ENCODE measurements at places on chromosomes 4 and X.

DNA sequence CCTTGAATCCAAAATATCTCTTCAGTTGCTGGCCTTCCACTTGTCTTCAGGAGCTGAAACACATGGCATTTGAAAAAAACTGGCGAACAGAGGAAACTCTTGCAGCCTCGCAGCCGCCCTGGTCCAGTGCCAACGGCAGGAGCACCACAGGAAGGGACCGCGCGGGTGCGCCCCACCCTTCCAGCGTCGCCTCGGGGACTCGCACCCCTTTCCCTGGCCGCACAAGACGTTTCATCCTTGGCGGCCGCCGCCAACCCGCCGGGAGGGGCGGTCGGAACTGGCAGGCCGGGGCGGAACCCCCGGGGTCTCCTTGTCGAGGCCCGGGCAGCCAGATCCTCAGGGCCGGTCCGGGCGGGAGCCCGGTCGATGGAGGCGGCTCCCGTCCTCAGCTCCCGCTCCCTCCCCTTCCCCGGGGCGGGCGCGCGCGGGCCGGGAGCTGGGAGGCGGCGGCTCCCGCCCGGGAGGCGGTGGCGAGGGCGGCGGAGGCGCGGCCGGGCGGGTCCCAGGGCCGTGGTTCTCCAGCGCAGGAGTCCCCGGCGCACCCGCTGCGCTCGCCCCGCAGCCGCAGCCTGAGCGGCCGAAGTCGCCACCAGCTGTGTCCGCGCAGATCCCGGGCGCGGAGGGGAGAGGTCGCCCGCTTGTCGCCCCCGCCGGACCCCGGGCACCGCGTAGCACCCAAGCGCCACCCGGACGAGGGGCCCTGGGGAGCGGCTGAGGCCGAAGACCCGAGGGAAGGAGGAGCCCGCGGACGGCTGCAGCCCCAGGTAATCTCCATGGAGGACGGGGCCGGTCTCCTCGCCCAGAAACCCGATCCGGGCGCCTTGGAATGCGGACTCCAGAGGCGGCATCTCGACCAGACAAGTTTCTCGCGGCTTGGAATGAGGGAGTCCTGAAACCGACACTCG, 886 bp upstream of the NDST3 start:
- no peak for DNase-seq

- no peak for DNase-seq
Observed at GRCh38 chrX:5163663-5164062, 1065.0 kb downstream of the NLGN4X start.

DNA sequence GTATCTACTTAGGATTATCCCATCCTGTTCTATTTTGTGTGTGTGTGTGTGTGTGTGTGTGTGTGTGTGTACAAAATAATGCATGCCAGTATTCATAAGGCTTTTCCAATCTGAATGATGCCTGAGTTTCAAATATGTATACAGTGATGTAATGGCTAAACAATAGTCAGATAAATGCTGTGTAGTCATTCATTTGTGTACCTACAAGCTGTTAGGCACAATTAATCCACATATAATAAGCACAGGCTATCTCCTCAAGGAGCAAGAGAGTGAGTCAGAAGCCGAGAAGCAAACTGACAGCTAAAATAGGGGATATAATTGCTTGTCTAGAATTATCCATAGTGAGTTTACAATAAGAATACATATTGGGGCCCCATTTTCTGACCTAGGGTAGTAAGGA, 15.7 kb downstream of the DMD start:
- DNase-seq = no peak

DNA sequence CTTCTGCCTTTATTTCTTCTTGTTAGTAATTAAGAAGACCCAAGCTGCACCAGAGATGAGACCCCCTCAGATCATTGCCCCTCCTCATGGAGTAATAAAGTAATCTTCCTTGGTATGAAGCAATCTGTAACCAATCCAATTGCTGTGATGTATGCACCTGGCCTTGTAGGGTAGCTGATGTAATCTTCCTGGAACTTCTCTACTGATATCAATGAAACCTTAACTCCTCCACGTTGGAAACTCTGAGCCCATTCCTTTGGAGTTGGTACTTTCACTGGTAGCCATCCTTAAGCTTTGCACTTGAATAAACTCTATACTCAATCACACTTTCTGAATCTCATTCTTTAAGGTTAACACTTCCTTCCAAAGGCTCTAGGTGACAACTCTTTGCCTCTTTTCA, 31.6 kb upstream of the NSG1 start:
- DNase-seq = no peak

- DNase-seq = no peak
Observed at GRCh38 chr4:48898733-48899431, 7.7 kb downstream of the OCIAD2 start.

DNA sequence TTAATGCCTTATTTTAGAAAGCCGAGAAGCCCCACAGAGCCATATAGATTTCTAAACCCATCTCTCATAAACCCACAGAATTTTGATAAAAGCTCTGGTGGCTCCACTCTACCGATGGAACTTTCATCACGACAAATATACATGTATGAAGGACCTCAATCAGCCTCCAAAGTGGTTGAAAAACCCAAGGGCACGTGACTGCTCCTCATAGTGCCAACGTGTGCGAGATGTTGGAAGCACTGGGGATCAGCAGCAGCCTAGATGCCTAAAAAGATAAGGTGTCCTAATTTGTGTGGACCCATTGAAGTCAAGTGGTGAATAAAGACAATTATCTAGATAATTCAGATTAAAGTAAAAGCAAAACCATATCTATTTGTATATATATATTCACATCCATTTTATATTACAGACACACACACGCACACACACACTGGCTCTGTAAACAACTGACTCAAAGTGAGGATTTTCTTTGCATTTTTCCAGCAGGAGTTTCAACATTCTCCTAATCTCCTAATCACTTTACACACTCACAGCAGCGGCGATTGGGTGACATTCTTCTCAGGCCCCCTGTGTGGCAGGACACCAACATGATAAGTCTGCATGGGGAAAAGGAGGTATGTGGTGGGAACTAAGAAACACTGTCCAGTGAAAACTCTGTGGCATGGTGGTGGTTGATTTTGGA, 2.8 kb upstream of the PITX2 start:
- no peak for DNase-seq

DNA sequence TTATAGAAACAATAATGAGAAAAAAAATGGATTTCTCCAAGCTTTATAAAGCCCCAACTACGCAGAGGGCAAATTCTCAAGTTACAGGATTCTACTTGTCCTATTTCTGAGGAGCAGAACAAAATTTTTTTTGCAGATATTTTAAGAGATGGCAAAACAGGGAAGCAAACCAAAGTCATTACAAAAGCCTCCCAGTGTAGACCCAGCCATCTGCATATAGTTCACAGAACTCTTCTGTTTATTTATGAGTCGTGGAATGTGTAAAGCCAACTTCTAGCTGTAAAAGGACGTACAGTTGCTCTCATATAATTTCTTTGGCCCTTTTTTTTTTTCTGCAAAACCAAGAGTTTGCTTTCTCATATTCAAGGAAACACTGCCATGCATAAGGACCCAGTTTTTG, 120.4 kb downstream of the PCDH7 start:
- DNase-seq = no peak

- no peak for DNase-seq
Observed at GRCh38 chr4:55733932-55734331, 85.7 kb upstream of the EXOC1L start.

DNA sequence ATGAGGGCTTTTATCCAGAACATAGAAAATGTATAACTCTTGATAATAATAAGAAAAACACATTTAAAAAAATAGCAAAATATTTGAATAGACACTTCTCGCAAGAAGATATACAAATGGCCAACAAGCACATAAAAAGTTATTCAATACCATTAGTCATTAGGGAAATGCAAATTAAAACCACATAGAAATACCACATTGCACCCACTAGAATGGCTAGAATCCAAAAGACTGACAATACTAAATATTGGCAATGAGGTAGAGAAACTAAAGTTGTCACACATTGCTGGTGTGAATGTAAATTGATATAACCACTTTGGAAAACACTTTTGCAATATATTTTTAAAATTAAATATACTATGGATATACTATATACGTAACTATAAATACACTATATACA, 754.3 kb upstream of the MAGEB2 start:
- DNase-seq = no peak

GRCh38 chrX:10633722-10634121, 13.3 kb upstream of the MID1 start:
- no peak for DNase-seq

DNA sequence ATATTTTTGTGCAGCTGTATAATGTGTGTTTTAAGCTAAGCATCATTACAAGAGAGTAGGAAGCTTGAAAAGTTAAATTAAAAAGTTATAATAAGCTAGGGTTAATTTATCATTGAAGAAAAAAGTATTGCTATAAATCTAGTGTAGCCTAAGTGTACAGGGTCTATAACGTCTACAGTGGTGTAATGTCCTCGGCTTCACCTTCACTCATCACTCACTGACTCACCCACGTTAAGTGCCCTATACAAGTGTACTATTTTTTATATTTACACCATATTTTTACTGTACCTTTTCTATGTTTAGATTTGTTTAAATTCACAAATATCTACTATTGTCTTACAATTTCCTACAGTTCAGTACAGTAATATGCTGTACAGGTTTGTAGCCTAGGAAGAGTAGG, 23.5 kb downstream of the ARAP2 start:
- no peak for DNase-seq

DNA sequence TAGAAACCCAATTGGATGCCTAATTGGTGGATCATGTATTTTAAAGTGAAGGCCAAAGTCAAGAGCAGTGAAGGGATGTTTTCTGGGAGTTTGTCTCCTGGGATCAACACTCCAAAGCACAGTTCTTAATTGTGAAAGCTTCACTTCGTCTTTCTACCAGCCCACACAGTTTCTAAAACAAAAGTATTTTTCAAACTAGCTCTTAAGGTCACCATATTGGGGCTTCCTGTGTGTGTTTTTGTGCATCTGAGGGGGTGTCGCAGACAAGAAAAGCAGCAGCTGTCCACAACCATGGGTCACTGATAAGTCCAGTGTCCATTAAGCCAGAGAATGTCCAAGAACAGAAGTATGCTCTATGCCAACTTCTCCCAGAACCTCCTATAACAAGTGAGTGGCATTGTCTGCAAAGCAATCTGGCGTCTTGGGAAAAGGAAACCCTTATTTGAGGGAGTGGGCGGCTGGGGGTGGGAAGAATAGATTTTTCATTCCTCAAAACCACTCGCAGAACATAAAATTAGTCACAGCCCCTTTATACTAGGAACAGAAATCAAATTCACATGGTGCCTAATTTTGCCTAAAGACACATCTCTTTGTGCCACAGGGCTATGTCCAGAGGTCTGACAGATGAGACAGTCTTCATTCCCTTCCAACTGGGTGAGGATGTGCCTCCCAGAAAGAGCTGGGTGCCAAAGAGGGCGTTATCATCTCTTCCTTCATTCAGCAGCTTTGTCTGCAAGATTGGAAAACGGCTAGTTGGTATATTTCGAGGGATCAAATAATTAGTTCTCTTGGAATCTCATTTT, 610.4 kb downstream of the BCOR start:
- DNase-seq = no peak

- no peak for DNase-seq
Observed at GRCh38 chrX:153820601-153821000, 9.7 kb downstream of the PDZD4 start.

- no peak for DNase-seq
Observed at GRCh38 chr4:17599826-17600225, 14.6 kb upstream of the MED28 start.

GRCh38 chrX:93875621-93876282, 201.7 kb downstream of the FAM133A start:
- DNase-seq = no peak

- DNase-seq = no peak
Observed at GRCh38 chr4:46211406-46211805, 87.6 kb upstream of the GABRG1 start.

GRCh38 chr4:110033355-110034025, 120.8 kb downstream of the EGF start:
- no peak for DNase-seq

- no peak for DNase-seq
Observed at GRCh38 chrX:140292961-140293360, 211.9 kb downstream of the SOX3 start.

DNA sequence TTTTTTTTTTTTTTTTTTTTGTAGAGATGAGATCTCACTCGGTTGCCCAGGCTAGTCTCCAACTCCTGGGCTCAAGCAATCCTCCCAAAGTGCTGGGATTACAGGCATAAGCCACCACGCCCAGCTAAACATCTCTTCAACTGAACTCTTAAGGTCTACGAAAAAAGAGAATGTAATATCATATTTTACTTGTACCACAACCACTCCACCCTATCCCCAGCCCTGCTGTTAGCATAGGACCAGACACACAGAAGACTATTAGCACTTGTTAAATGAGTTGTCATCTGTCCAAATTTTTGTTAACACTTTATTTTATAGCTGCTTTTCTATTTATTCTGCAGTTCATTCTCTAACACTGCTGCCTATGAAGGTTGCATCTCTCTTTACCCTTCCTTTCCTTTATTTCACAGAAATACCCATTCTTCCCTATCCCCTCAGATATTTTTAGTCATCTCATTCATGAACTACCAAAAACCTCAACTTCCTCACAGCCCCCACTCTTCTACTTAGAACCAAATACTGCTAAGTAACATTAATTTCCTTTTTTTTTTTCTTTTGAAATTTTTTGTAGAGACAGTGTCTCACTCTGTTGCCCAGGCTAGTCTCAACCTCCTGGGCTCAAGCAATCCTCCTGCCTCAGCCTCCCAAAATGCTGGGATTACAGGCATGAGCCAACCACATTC, 10.1 kb downstream of the SNX12 start:
- DNase-seq = no peak

DNA sequence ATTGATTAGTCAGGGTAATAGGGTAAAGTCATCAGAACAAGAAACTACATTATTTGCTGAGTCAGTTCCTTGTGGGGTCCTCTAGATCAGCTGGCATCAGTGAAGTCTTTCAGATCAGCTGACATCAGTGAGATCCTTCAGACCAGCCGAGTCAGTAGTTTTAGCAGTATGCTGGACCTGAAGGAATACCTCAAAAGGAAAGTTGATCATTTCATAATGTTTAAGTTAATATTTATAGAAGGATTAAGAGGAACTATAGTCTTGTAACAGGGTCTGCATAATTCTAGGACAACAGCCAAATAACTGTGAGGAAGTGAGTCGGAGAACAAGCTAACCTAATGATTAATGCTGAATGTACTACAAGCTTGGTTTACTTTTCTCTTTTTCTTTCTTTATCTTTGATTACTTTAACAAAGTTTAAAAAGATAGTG, 958 bp upstream of the UGT2B7 start:
- no peak for DNase-seq

DNA sequence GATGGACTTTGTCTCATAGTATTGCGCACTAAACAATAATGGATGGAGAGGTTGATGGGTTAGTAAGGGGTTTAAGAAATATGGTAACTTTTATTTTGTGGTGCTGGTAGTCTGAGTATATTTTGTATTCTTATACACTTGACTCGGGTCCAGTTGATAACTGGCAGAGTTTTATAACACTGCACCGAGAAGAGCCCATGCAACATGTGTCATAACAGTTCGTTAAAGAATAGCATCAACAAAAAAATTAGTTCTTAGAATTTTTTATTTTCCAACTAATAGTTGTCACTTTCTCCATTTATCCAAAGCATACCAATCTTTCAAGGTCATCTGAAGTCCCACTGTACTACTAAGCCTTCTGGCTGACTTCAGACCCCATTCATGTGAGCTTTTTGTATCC, 175.1 kb downstream of the SOWAHB start:
- no peak for DNase-seq

- no peak for DNase-seq
Observed at GRCh38 chrX:109345856-109346255, 136.0 kb downstream of the GUCY2F start.

GRCh38 chr4:159013692-159014091, 89.2 kb upstream of the RAPGEF2 start:
- DNase-seq = no peak

All from stimulated activated CD8-positive, alpha-beta memory T cell treated with anti-CD3 and anti-CD28 coated beads, Interleukin-4, amount 100 ng/mL, for 4 hours (primary cell).